DMS 273 treated with DMSO at 0.1 percent for 48 hours (cell line): ENCODE measurements at places on chromosomes 5 and 9.

DNA sequence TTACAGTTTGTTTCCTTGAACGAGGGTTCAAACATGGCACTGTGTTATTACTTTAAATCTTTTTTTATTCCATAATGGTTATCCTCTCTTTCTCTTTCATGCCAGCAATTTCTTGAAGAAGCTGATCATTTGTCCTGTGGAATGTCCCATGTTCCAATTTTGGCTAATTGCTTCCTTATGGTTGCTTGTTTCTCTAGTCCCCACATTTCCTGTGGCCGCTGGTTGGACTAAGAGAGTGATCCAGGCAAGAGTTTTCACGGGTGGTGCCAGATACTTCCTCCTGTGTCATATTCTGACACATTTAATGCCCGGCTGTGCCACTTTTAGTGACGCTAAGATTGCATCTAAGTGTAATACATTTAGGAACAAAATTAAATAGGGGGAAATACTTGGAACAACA is 83.8 kb upstream of the FAM169A start:
- no peak for DNase-seq

DNA sequence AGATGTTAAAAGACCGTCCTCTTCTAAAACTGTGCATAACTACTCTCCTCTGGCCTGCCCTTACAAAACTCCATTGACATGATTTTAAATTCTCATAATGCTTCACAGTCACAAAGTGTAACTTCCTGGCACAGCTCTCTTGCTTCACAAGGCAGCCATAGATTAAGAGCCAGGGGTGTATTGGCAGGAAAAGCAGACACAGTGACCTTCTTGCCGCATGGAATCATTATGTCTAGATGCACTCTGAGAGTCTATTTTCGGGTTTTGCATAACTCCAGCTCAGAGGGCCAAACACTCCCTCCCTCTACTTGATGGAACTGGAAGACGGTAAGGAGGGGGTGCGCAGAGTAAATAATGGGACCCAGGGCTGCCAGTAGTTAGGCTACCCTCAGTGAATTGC is 110.1 kb downstream of the MARCHF3 start:
- no peak for DNase-seq

GRCh38 chr9:74025402-74025925 is 471.7 kb upstream of the RORB start:
- DNase-seq: no peak

GRCh38 chr5:156682971-156683370 is 167.1 kb upstream of the PPP1R2B start:
- no peak for DNase-seq

GRCh38 chr9:14895806-14896205 is 14.4 kb downstream of the FREM1 start:
- no peak for DNase-seq

- no peak for DNase-seq
These were observed 74.5 kb upstream of the APC start for GRCh38 chr5:112663146-112663545.

DNA sequence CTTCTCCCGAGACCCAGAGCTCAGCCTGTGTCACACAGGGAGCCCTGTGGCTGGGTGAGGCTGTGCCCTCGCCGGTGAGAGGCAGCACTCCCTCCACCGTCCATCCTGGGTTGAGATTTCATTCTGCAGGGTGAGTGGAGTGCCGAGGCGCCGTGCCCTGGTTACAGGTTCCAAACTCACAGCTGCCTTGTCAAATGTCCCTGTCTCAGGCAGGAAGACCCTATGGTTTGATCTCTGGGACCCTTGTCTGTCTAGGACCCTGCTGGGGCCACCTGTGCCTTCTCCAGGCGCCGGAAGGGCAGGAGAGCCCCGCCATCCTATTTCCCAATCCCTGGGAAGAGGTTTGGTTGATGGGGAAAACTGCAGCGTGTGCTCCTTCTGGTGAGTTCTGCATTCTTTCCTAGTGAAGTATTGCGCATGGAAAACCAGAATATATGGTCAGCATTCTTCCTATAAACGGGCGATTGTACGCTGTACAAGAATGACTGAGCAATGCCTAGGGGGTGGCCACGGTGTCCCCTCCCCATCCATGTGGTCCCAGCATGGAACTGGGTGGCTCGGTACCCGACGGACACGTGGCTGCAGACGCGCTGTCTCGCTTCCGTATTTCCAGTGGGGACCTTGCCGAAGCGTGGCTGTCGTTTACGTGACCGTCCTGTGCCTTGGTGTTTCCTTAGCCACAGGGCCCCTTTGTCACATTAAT is 95.9 kb upstream of the COL5A1 start:
- no peak for DNase-seq

DNA sequence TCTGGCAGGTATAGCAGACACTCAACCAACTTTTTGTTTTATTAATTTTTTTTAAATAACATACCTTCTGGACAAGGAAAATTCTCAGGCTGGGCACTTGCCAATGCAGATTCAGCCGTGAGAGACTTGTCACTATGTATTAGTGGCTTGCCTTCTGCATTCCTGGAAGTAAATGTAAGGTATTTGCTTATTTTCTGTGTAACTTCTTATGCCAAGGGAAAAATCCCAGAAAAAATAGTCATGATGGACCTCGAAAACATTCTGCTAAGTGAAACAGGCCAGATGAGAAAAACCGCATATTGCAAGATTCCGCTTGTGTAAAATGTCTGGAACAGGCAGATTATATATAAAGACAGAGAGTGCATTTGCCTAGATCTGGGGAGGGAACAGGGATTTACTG is 260.3 kb upstream of the DAPK1 start:
- DNase-seq: no peak

- no peak for DNase-seq
These were observed 968.1 kb downstream of the TAF11L14 start for GRCh38 chr5:18602402-18602801.

DNA sequence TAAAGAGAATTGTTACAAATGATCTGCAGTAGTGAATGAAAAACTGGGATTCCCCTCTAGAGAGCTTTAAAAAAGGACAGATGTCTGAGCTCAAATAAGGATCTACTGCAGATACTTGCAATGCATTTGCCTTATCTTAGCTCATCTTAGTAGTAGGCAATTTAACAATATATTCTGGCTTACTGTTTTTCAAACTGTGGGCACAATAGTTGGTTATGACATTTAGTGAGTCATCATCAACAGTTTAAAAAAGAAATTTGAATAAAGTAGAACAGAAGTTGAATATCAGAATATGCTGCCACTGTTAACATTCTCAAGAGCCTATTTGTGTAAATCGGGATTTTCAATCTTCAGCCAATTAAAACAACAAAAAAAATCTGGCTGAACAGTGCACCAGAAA is 6.7 kb upstream of the CAST start:
- no peak for DNase-seq

- peak; percentile 61 for DNase-seq
These were observed 77.4 kb upstream of the DMRT1 start for GRCh38 chr9:764105-764524.

DNA sequence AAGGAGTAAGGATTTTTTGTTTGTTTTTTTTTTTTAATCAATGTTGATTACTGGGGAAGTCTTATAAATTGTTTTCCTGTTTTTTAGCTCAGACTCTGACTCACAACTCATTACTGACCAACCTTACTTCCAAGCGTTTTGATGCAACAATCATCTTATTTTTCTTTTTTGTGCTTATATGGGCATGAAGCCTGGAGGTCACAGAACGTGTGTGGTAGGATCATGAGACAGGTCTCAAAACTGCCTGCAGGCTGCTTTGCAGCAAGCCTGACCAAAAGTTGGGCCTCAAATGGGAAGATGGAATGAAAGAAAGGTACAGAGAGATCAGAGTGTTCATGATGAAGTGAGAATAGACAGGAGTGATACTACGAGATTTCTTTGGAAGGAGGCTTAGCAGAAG is 38.5 kb downstream of the SNCAIP start:
- DNase-seq: no peak

DNA sequence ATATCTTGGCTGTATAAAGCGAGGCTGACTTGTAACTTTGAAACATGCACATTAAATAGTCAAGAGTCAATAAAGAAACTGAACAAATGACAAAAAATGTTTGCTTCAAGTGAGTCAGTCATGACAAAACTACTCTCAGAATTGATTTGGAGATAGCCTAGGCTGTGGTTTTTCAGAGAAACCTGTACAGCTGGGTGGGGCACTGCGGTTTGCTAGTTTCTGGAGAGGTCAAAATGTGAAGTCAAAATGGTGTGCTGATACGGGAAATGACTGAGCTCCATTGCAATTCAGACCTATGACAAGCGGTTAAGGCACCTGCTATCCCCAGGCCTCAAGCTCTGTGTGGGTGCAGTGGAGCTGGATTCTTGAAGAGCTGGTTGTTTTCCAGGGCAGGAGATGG is 10.3 kb upstream of the CD180 start:
- DNase-seq: no peak

GRCh38 chr9:14372437-14373335 is 58.7 kb upstream of the NFIB start:
- DNase-seq: peak; percentile 33

DNA sequence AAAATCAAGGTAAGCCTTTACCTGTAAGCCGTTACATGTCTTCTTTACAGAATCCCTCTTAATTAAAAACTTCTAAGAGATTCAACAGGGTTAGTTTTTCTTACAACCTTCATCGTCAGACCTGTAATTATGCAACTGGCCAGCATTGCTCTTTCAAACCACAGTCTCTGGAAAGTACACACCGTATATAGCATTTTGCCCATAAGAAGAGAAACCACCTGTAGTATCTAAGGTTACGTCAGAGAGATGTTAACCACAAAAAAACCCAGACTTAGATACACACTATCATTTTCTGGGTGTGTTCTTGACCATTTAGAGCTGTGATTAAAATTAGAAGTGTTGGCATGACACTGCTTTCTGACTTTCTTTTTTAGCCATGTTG is 140.0 kb downstream of the MUSK start:
- DNase-seq: no peak

- DNase-seq: peak; percentile 41
These were observed 54.5 kb downstream of the ZNF366 start for GRCh38 chr5:72452515-72453245.

DNA sequence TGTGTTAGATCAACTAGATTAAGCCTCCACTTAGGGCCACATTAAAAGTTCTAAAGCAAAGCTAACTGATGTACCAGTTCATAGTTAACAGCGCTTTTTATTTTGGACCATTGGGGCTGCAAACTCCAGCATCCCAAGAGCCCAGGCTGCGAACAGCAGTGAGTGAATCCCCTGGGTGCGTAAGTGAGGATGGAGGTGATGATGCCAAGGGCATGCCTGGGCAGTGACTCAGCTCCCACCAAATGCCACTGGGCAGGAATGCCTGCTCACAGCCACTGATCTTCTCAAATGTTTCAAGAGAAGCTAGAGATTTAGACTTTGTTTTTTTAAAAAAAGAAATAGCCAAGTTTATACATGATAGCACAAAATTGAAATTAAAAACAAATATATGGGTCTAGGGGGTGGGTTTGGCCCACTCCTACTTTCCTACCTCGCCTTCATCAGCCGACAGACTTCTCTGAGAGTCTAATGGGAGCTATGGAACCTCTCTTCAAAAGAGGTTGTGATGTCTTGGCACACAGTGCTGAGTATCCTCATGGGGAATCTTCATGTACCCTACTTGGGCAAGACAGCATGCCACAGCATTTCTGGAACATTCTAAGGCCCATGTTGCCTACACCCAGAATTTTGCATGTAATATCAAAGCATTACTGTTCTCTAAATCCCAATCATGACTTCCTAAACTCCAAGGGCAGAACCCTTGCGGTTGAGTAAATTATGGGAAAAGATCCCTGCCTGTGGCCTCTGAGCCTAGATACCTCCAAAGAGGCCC is 398.1 kb downstream of the EBF1 start:
- DNase-seq: peak; percentile 60

- DNase-seq: no peak
These were observed at the start of gene COL23A1 for GRCh38 chr5:178590141-178590923. Gene COL23A1, minus strand, starts transcription at chr5:178590393.

DNA sequence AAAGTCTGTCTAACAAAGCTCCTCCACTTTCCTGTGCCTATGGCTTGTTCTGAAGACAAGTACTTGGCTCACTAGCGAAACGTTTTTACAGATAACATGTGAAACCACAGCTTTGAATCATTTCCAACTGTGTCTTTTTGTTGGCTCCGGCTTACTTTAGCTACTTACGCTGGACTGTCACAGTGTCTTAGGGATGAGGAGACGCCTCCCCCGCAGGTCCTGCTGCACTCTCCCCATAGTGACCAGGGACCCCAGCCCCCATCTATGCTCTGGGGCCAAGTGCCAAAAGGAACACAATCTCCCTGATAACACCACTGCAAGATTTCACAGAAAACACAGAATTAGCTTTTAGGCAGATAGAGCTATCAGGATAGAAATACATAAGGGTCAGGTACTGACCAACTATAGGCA is 219.1 kb downstream of the ADAMTS6 start:
- no peak for DNase-seq

DNA sequence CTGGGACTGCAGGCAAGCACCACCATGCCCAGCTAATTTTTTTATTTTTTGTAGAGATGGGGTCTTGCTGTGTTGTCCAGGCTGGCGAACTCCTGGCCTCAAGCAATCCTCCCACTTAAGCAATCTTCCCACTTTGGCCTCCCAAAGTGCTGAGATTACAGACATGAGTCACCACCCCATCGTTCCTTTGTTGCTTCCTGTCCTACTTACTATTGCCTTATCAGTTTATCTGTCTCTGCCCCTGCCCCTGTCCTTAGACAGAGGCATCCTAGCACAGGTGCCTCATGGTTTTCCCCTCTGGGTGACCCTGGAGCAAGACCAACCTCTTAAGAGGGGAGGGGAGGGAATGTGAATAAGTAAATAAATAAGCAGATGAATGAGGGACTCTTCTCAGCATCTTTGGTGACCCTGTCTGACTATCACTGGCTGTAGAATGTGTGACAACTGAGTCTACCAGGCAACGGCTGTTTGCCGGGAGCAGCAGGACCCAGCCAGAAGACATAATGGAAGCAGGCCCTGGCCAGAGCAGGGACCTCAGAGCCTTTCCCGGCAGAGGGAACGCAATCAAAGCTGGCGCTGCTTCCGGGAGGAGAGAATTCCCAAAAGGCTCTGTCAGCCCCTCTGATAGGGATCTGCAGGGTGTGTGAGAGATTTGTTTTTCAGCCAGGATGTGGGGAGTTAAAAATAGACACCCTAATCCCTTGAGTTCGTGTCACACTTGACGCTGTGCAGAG is 43.8 kb upstream of the DAB2IP start:
- DNase-seq: no peak

DNA sequence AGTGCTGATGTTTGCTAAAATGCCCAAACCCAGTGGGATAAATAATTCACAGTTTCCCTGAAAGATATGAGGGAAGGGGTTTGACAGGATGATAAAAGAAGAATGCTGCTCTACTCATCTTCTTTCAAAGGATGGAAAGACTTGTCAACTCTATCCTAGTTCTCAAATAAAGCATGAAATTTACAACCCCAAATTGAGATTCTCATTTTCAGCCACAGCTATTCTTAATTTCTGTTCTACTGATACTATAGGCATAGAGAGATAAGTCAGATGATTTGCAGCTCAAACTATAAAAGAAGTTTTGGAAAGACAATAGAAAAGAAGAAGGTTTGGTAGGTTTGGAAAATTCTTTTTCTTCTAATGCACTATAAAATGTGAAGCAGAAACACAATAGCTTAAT is 542.6 kb downstream of the CSNK1G3 start:
- DNase-seq: no peak
